ENCODE measurements at places on chromosomes 11 and 22.
A peak's percentile ranks its signal among the peaks of the same experiment; 100 is the strongest.

DNA sequence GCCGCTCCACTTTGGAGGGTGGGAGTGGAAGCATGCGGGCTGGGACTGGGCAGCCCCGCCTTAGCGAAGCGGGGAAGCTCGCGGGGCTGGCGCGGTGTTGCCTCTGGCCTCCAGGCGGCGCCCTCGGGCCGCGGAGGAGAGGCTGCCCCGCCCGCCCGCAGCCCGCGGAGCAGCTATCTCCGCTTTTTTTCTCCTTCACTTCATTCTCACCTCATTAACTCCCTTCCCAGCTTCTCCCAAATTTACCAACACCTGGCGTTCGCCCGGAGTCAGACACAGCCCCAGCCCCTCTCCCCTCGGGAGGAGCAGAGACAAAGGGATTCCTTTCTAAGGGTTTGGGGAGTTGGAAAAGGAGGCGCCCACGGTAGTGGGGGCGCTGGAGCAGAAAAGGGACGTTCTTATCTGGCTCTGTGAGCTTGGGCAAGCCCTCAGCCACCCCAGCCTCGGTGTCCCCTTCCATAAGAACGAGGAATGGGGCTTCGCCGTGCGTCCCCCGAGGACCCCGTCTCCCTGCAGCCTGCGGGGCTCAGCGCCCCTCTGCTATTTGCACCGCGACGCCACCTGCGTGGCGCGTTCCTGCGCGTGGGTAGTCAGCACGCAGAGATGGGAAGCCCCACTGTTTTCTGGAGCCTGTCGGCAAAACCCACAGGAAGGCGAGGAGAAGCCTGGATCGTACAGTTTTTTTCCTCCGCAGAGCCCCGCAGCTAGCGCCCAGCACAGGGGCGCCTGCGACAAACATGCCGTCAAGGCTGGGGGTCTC, 1.5 kb upstream of the WNT11 start:
- DNase-seq: peak; percentile 73

- no peak for DNase-seq
Measured at GRCh38 chr11:14258221-14258935, 100.6 kb downstream of the RRAS2 start.

GRCh38 chr11:111440416-111441205, 61.5 kb upstream of the POU2AF1 start:
- DNase-seq: no peak

GRCh38 chr11:81036168-81036870, 1595.5 kb upstream of the TENM4 start:
- DNase-seq: no peak
